Hepatocyte (in vitro differentiated cells): ENCODE measurements at places on chromosomes 2 and 18. TPM values are rescaled to one million over a fixed set of nuclear protein-coding genes. Genes with fewer than 3 reads are reported as not detected.

DNA sequence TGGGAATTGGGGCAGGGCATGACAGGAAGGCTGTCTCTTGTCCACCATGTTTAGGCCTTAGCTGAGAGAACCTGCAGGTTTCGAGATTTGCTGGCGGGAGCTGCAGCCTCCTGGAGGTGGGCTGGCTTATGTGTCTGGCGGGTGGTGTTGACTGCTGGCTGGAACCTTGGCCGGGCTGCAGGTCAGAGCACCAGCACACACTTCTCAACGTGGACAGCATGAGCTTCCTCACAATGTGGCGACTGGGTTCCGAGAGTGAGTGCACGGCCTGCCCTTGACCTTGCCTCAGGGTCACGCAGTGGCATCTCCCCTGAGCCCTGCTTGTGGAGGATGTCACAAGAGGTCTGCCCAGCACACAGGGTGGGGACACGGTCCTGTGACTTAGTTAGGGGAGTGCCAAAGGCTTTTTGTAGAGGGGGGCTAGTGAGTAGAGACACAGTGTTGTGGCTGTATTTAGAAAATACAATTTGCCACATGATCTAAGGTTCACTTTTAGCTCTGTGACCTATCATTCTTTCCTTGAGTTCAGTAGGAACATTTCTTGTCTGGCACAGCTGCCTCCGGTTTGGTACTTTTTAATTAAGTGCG is 134.8 kb downstream of the SEPTIN10 start:
- no peak for DNase-seq

GRCh38 chr2:233456934-233457333 is 102.6 kb downstream of the DGKD start:
- no peak for DNase-seq

REG3A gene
- 1.2 and 1.6 TPM in 2 replicates for total RNA-seq

GPR35 gene
- 14.7 and 17.3 TPM in 2 replicates for total RNA-seq

PROKR1 gene
- total RNA-seq, result 0.20 TPM in 1 of 2 replicates, not detected in the other

TMEM37 gene
- 52.6 TPM in 2 replicates for total RNA-seq
